ENCODE measurements at places on chromosomes 4 and X. TPM values are rescaled to one million over a fixed set of nuclear protein-coding genes. Genes with fewer than 3 reads are reported as not detected.

GRCh38 chrX:7934026-7934425, 6.8 kb upstream of the PNPLA4 start:
- no peak for DNase-seq

GRCh38 chrX:40192196-40192595, 94.4 kb upstream of the BCOR start:
- no peak for DNase-seq

Gene TNMD
- not detected for total RNA-seq

Gene ERVMER34-1
- total RNA-seq, result 0.41 TPM

Measured in frontal cortex (tissue), 4 donors.